GM13976 (cell line): ENCODE measurements at places on chromosomes 11 and 22.
A peak's percentile ranks its signal among the peaks of the same experiment; 100 is the strongest.

- no peak for DNase-seq
Observed at GRCh38 chr11:93895106-93895862, 44.9 kb upstream of the VSTM5 start.

DNA sequence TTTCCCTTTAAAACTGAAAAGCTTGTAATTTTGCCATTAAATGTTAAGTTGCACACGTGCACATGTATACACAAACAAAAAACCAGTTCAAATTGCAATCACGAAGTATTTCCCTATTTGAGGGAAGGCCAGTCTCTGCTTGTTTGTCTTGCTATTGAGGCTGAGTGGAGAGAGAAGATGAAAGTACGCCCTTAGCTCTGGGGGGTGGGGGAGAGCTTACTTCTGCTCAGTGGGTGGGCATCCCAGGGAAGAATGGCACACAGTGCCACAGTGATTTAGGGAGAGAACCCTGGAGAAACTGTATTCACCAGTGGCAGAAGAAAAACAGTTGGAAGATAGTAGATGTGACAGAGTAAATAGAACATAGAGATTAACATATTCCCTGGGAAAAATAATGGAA lies 8.7 kb downstream of the YAP1 start:
- DNase-seq = no peak

- no peak for DNase-seq
Observed at GRCh38 chr11:120272303-120272702, 32.4 kb downstream of the POU2F3 start.

GRCh38 chr11:3854660-3854976 lies 846 bp upstream of the STIM1 start:
- no peak for DNase-seq

GRCh38 chr22:39237318-39238100 lies 7.3 kb downstream of the PDGFB start:
- DNase-seq = no peak

GRCh38 chr11:2088746-2089535 lies 50.2 kb downstream of the IGF2 start:
- DNase-seq = peak; percentile 44

DNA sequence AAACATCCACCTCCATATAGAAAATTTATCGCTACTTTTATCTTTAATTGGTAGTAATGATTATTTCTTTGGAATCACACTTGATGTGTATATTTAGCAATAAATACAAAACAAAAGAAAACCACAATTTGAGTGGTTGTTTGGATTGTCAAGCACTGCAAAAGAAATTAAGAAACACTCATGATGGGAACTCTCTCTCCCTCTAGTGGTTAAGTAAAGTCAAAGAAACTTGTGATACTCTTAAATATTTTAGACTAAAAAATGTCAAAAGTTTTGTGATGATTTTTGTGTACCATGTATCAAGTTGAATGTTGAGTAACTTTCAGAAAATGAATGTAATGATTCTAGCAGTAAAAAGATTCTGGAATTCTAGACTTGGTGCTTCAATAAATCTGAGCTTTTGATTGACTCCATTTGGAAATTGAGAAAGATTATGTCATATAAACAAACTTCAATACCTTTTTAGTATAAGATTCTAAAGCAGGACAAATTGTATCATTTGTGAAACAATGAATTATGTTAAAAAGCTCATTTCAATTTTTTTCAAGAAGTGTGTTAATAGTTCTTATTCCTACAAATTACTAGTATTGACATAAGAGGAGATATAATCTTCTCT lies 20.8 kb downstream of the MUC15 start:
- no peak for DNase-seq
